ENCODE measurements at places on chromosomes 4 and X. TPM values are rescaled to one million over a fixed set of nuclear protein-coding genes. Genes with fewer than 3 reads are reported as not detected.

DNA sequence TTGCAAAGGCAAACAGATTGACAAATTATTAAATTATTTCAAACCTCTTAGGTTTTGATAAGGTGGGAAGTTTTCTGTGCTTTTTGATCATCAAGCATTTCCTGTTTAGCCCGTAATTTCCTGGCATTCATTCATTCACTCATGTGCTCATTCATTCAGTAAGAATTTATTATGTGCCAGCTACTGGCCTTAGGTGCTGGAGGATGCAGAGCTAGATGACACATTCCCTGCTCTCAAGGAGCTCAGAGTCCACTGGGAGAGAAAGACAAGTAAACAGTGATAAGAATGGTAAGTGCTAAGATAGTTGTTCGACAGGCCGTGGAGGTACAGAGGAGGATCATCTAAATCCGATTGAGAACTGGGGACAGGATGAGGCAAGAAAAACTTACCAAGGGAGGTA is 153.0 kb downstream of the DCTD start:
- H3K4me1 ChIP-seq, result no peaks in the 10 kb centered on the region
- H3K36me3 ChIP-seq, result no peaks in the 10 kb centered on the region
- peaks cover 9% of the 10 kb centered on the region for H3K27me3 ChIP-seq
- H3K4me3 ChIP-seq, result no peak overlapping the region
- DNase-seq, result no peak

The BTK gene
- total RNA-seq, result not detected

DNA sequence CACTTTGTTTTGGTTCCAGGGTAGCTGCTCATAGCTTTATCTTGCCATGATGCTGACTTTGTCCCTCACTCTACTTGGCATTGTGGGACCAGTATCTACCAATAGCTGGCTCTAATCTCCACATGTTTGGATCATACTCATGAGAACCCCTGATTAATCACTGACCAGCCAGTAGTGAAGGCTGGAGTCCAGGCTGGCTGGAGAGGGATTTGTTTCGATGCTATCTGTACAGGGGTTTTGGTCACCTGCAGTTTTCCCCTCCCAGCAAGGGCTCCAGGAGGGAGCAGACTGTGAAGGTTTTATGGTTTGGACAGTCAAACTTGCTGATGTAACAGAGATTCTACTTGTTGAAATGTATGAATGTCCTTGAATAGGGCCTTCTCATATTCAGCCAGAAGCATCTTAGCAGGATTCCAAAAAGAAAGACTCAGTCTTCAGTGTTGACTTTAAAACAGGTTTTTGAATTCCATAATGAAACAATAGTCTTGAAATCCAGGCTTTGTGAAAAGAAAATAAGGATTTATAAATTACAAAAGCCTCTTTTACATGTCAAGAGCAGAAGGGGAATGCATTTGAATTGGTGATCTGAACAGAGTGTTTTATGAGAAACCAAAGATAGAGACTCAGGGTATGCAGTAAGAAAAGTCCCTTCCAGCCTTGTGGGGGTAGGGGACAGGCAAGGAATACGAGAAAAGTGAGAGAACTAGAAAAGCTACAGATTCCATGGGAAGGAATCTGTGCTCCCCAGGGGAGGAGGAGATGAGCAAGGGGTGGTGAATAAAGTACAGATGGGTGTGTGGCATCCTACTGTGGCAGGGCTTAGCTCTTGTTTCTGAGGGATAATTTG is 103.1 kb upstream of the SHISA3 start:
- H3K27me3 ChIP-seq, result no peaks in the 10 kb centered on the region
- peaks cover 14% of the 10 kb centered on the region for H3K4me1 ChIP-seq
- no peak for DNase-seq
- no peak overlapping the region for H3K27ac ChIP-seq
- no peak overlapping the region for H3K4me3 ChIP-seq

DNA sequence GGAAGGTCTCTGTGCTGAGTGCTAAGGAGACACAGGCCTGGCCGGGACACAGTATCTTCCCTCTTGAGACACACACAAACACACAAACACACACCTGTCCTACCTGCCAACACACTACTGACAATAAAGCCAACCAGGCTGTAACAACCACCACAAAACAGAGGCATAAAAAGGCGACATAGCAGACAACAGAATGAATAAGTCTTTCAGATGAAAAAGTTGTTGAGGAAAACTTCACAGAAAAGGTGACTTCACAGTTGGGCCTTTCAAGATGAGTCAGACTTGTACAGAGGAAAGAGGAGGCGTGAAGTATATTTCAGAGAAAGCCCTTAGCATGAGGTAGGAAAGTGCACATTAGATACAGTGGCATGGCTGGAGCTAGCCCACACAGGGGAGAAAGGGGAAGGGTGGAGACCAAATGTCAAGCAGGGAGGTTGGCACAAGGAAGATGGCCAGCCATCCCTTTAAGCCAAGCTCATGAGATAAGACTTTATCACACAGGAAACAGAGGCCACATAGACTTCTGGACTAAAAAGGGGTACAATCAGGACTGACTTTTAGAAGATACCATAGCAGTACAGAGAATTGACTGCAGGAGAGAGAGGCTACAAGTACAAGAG is 54.0 kb downstream of the SLC9A7 start:
- H3K4me3 ChIP-seq, result no peak overlapping the region
- no peaks in the 10 kb centered on the region for H3K4me1 ChIP-seq
- H3K36me3 ChIP-seq, result no peaks in the 10 kb centered on the region
- no peak overlapping the region for H3K27ac ChIP-seq
- no peaks in the 10 kb centered on the region for H3K27me3 ChIP-seq

DNA sequence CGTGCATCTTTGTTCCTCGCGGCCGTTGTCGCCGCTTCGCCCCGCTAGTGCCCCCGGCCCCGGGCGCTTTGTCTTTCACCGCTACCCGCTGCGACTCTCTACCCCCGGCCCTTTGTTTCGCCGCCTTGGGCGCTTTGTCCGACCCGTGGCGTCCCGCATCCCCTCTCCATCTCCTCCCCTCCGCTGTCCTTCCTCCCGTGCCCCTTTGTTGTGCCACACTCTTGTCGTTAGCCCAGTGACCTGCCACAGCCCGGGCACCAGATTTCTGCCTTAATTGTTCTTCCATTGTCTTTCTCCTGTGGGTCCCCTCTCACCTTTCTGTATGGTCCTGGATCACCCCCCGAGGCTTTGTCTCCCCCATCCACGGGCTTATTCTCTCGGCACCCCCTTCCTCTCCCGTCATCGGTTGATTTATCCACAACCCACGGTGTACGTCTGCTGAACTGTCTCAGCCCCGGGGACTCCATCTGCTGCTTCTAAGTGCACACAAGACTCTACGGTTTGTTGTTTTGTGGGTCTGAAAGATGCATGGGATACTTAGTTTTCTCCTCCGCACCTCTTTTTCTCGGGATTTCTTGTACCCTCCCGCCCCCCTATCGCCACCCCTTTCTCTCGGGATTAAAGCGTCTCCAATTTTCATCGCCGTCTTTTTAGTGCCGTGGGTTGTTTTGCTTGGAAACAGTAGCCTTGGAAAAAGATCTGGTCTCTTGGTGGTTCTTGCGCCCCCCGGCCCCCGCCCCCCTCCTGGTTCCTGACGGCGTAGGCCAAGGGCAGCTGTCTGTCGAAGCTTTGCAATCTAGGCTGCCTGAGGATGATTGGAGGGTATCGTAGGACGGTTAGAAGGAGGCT is 783 bp downstream of the RBPJ start:
- peaks cover 12% of the 10 kb centered on the region for H3K4me1 ChIP-seq
- no peaks in the 10 kb centered on the region for H3K27me3 ChIP-seq
- H3K4me3 ChIP-seq, result peak overlapping the region; percentile 98
- H3K27ac ChIP-seq, result peak overlapping the region; percentile 78
- peak; percentile 81 for DNase-seq

- peaks cover 13% of the 10 kb centered on the region for H3K4me1 ChIP-seq
- no peaks in the 10 kb centered on the region for H3K27me3 ChIP-seq
- H3K27ac ChIP-seq, result no peak overlapping the region
These were observed 42.1 kb downstream of the RBPJ start for GRCh38 chr4:26362745-26363439.
